ENCODE measurements at places on chromosomes 11 and 22.

DNA sequence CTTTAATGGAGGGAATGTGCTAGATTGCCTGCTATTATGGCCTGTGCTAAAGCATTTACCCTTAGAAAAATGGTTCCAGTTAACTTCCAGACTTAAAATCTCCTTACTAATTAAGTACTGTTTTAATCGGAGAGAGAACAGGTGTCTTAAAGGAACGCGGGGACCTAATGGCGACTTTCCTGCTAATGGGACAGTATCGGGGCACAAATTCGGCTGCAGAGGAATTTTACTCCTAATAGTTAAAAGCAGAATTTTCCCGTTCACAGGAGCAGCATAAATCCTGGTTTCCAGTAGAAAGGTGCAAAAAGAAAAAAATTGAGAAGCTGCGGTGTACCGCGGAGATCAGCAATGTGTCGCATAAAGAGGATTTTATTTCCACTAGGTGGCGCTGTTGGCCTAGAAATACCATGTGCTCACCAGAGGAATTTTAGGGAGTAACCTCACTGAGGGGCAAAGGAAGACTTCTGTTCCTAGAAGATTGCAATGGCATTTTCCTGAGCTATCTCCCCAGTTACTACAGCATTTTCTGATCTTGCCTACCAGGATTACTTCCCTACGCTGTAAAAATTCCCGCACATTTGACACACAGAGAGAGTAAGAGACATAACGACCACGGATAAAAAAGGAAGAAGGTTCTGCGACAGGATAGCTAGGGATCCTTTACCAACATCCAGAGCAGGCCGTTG is 44.5 kb downstream of the ZNF280B start:
- DNase-seq: peak; percentile 66

GRCh38 chr22:36756746-36757655 is 18.9 kb downstream of the IFT27 start:
- no peak for DNase-seq

- DNase-seq: no peak
Measured at GRCh38 chr11:18397921-18398320, 3.6 kb downstream of the LDHA start.

DNA sequence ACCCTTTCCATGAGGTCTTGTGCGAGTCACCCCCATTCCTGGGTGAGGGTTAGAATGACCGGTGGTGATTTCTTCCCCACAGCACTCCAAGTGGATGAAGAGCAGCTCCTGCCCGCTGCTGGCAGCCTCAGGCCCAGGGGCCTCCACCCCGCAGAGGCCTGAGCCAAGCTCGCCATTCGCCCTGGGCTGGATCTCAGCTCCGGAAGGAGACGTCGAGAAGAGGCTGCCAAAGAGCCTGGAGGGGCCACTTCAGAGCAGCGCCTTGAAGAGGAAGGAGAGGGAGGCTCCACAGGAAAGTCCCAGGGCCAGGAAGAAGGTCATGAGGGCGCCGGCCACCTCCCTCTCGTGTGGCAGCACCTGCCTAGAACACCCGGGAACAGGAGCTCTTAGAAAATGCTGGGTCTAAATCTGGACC is 8.4 kb downstream of the SLC29A2 start:
- no peak for DNase-seq

DNA sequence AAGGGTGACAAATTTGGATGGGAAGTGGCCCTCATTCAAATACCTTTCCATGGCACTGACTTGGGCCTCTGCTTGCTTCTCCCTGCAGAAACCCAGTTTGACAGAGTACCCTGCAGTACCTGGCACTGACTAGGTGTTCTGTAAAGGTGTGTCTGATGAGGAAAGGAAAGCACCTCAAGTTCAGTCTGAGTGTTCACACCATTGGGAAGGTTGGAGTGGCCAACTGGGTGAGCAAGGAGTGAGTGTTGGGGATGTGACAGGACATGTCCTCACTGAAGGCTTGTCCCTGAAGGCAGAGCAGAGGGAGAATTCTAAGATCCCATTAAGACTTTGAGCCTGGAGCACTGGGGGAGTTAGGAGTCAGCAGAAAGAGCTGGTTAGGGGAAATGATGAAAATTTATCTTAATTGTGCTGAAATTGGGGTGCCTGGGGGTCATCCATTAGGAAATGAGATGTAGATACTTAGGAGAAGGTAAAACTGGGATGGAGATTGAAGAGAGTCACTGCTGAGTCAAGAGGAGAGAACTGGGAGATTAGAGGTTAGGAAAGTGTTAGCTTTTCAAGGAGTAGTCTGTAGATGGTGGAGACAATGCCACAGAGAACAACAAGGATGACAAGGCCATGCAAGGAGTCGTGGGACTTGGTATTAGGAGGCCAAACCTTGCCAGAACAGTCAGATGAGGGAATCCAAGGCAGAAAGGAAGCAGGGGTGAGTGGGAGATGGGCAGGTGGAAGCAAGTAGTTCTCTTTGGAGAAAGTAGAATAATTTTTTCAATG is 6.1 kb downstream of the SREBF2 start:
- no peak for DNase-seq

DNA sequence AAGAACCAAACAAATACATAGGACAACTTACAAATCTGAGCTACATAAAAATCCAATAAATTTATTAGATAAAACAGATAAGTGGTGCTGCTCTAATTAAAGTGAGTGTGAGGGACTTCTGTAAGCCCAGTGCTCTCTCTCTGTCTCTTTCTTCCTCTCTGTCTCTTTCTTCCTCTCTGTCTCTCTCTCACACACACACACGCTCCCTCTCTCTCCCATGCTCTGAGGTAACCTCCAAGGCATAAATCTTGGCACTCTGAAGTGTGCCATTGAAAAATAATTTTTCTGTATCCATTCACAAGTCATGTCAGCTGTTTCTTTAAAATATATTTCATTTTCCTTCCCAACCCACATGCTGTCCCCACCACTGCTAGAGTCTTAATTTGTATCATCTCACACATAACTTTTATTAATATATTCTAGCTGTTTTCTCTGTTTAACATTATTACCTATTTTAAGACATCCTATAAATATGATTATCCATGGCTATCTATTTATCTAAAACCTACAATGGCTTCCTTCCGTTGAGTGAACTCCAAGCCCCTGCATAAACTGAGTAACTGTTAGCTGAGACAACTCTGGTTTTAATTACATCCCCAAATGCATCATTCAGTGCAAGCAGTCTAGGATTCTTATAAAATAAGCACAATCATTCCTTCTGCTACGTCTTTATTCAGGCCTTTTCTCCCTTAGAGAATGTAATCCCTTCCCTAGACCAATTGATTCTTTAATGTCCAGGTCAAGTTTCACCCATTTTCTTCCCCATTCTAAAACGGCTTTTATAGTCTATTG is 57.4 kb upstream of the SLC5A12 start:
- no peak for DNase-seq

- no peak for DNase-seq
Measured at GRCh38 chr11:46198245-46199240, 77.3 kb upstream of the PHF21A start.

DNA sequence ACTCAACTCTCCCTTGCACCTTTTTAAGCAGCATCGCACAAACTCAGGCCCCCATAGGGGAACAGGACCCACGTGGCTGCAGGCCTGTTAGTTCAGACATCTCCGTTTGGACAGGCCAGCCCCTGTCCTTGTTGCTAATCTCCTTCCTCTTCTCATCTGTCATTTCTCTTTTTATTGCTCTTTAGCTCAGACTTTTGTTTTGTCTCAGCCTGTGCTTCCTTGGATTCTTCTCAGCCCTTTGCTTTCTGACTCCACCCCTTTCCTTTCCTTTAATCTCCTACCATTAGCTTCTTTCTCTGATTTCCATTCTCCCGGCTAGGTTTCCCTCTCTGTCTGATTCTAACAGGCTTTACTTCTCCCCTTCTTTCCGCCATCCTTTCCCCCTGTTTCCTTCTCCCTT is 68.7 kb downstream of the SCN3B start:
- DNase-seq: no peak

DNA sequence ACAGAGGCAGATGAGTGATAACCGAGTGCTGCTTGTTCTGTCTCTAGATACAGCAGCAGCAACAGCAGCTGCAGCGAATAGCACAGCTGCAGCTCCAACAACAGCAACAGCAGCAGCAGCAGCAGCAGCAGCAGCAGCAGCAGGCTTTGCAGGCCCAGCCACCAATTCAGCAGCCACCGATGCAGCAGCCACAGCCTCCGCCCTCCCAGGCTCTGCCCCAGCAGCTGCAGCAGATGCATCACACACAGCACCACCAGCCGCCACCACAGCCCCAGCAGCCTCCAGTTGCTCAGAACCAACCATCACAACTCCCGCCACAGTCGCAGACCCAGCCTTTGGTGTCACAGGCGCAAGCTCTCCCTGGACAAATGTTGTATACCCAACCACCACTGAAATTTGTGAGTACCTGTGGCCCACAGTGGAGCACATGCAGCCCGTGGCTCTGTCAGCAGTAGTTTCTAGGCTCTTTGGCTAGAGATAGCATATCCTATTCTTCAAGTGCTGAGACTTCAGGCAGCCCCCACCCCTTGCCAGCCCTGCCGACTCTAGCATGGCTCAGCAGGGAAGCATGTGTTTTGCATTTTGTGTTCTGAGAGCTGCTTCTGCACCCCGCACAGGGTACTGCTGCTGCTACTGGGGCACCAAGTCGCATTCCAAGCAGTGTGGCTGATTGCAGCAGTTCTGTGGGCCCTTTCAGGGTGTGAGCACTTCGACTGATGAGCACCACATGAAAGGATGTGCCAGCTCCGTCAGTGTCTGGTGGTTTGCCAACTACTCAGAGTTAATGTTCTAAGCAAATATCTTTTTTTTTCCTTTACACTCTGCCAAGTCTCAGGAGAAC is 59.2 kb downstream of the MED15 start:
- DNase-seq: no peak

GRCh38 chr11:77669848-77670511 is 32.4 kb upstream of the CLNS1A start:
- peak; percentile 27 for DNase-seq

- DNase-seq: no peak
Measured at GRCh38 chr11:124674168-124674517, 439 bp downstream of the SPA17 start.

GRCh38 chr22:24265734-24266133 is 4.9 kb upstream of the SPECC1L start:
- no peak for DNase-seq

- DNase-seq: no peak
Measured at GRCh38 chr11:34619062-34619516, 1.8 kb upstream of the EHF start.

DNA sequence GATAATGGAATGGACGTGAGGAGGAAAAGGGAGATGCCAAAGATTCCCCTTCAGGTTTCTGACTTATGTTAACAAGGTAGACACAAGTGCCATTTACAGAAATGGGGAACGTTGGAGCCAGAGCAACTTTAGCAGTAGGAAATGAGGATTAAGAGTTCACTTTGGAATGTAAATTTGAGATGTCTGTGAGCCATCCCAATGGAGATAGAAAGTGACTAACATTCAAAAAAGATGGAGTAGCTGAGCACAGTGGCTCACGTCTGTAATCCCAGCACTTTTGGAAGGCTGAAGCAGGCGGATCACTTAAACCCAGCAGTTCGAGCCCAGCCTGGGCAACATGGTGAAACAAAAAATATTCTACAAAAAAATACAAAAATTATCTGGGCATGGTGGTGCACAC is 19.9 kb downstream of the MRTFA start:
- no peak for DNase-seq

All from brain microvascular endothelial cell (primary cell).